ENCODE measurements at places on chromosomes 3 and 15.

DNA sequence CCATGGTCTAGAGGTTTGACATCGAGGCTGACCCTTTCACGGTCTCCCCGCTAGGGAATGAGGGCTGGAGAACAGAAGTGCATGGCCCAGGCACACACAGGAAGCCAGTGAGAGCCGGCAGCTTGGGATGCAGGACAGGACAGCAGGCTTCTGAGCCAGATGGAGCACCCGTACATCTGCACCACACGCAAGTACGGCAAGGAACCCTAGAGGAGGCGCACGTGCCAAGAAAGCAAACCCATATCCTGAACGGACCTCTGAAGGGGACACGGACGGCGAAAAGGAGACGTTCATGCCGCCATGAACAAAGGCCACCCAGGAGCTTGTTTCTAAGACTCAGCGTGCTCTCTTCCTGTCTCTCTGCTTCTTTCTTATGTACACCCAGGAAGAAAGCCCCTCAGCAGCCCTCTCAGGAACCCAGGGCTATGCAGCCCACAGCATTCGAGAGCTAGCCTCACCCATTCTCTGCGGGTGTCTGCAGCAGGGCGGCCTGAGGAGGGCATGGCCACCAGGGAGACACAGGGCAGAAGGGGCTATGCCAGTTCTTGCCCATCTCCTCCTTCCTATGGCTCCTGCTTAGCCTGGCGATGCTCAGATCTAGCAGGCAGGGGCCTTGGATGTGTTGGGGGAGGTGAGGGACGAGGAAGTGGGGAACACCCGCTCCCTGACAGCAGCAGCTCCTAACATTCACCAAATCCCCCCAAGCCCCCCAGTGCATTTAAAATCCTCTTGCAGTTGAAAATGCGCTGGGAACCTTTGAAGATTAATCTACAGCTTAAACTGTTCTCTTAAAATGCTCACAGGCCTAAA is 81.3 kb downstream of the PCSK6 start:
- no peak for DNase-seq

DNA sequence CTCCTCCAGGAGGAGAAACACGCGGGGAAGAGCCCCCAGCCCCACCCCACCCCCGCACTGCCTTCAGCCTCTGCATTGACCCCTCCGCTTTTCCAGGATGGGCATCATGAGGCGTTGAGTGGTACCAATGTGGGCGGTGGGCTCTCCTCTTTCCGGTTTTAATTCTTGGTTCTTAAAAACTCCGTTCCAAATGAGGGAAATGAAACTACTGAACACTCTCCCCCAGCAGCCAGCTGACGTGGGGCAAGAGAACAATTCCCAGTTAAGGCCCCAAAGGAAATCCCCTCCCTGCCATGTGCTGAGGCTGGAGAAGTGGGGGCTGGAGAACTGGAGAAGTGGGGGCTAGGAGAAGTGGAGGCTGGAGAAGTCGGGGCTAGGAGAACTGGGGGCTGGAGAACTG is 5.3 kb upstream of the NRROS start:
- DNase-seq, result no peak

DNA sequence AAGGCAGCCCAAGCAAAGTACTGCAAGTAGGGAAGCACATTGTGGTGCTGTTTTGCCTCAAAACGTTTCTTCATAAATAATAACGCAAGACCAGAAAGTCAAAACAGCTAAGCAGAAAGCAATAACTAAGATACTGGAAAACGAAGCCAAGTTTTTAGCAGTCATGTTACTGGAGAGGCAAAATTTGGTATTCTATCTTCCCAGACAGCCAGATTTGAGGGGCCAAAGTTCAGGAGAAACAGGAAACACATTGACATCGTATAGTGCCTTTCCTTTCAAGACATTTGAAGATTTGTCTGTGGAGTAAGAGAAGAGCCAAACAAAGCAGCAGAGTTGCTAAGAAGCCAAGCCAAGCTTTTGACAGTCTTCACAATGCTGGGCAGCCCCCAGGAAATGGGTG is 843.6 kb upstream of the NECTIN3 start:
- no peak for DNase-seq

DNA sequence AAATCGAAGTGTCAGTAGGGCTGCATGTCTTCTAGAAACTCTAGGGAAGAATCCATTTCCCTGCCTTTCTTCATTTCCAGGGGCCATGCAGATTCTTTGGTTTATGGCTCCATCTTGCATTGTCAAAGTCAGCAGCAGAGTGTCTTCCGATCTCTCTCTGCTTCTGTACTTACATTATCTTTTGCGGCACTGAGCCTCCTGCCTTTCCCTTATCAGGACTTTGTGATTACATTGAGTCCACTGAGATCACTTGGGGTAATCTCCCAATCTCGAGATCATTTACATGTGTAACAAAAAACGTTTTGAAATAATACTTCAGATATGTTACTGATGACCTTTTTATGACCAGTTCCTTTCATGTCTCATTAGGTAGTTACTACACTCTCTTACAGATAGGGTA is 695.9 kb downstream of the NSUN3 start:
- no peak for DNase-seq

DNA sequence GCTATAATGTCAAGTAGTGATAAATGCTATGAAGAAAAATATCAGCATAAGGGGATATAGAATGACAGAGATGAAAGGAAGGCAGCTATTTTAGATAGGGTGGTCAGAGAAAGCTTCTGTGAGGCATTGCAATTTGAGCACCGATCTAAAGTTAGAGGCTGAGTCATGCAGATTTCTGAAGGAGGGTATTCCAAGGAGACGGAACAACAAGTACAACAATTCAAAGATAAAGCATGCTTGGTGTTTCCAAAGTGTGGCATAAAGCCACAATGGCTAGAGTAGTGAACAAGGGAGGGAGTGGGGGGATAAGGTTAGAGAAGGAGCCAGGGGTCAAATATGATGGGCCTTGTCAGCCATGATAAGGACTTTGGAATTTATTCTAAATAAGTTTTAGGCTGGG is 71.9 kb downstream of the PFN2 start:
- no peak for DNase-seq

GRCh38 chr3:193816656-193817311 is 223.8 kb downstream of the OPA1 start:
- peak; percentile 97 for DNase-seq

- DNase-seq, result no peak
Observed at GRCh38 chr3:161372321-161373260, 1.3 kb upstream of the SPTSSB start.
